Peyer's patch (tissue), 4 donors: ENCODE measurements at places on chromosomes 7 and 10. TPM values are rescaled to one million over a fixed set of nuclear protein-coding genes. Genes with fewer than 3 reads are reported as not detected.

DNA sequence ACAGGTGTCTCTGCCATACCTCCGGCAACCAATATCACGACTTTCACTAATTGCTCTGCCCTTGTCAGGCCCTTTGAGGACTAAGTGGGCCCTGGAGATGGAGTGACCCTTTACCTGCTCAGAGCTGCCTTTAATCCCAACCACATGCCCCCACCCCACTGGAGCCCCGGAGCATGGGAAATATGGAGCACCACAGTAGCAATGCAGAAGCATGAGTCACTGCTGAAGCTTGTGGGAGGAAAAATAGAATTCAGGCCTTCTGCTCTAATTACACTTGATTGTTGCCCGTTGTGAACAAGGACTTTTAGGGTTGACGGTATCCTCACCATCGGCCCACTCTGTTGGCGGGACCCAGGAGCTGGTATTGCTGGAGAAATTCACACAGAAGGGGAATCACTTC lies 52.5 kb upstream of the FRMD4A start:
- H3K36me3 ChIP-seq: no peaks in the 10 kb centered on the region
- no peak overlapping the region for H3K4me3 ChIP-seq
- no peak for DNase-seq
- no peaks in the 10 kb centered on the region for H3K4me1 ChIP-seq
- H3K27ac ChIP-seq: no peak overlapping the region
- no peaks in the 10 kb centered on the region for H3K27me3 ChIP-seq

GRCh38 chr7:5322621-5323410 lies 40.1 kb downstream of the SLC29A4 start:
- no peaks in the 10 kb centered on the region for H3K4me1 ChIP-seq
- H3K4me3 ChIP-seq: no peak overlapping the region
- H3K27me3 ChIP-seq: no peaks in the 10 kb centered on the region
- no peak overlapping the region for H3K27ac ChIP-seq

DNA sequence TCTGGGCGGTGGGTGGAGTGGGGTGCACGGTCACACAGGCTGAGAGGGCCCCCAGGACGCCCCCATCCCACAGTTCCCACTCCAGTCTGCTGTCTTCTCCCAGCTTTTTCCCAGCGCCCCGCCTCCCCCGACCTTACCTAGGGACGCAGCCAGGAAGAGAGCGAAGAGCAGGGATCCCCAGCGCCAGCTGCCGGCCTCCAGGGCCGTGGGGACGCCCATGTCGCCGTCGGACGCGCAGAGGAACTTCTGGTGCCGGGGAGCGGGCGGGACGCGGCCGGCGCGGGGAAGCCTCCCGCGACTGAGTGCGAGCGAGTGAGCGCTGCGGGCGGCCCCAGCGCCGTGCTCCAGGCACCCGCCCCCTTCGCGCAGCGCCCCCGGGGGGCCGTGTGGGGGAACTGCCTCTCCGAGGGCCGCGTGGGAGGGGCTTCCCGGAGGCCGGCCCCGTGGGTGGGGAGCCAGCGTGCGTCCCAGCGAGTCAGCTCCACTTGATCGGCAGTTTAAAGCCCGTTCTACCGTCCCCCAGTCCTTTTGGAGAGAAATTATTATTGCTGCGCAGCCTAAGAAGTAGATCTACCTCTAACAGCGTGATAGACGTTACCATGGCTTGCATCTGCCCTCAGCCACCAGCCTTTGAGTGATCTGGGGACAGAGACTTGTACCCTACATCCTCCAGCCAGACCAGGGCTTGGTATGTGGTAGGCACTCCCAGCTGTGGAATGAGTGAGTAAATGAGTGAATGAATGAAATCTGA lies at the start of gene VSIR:
VSIR (minus strand) TSS at position 300 of the 751 bp plus-strand sequence; CDS start at position 219, 81 bp downstream.
- DNase-seq: peak; percentile 88
- peak within 1 kb of the TSS; percentile 85 for H3K27ac ChIP-seq
- H3K27me3 ChIP-seq: no peaks in the 10 kb centered on the region
- H3K4me3 ChIP-seq: peak within 1 kb of the TSS; percentile 78

Gene TMEM273
- 13.2 TPM for total RNA-seq

DNA sequence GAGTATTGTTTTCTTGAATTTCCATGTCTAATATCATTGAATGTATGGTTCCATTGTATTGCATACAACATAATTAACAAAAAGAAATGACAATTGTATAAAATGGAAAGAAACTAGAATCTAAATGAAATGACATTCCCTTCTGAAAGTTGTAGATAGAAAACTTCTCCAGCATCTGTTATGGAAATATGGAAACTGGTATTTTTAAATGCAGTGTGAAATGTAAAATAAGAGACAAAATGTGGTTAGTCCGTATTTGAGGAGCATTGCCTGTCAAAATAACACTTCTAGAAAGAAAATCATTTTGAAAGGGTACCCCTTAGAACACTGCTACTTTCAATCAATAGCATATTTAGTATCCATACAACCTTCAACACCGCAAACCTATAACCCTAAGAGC lies 286.3 kb upstream of the CELF2 start:
- no peak overlapping the region for H3K4me3 ChIP-seq
- H3K27ac ChIP-seq: no peak overlapping the region
- no peak for DNase-seq
- H3K4me1 ChIP-seq: no peaks in the 10 kb centered on the region
- no peaks in the 10 kb centered on the region for H3K36me3 ChIP-seq
- no peaks in the 10 kb centered on the region for H3K27me3 ChIP-seq

Gene SFTPA1
- total RNA-seq: not detected
